ENCODE measurements at places on chromosomes 2 and 18.

GRCh38 chr2:64202206-64202845, 58.1 kb upstream of the PELI1 start:
- H3K4me3 ChIP-seq = no peak overlapping the region
- no peaks in the 10 kb centered on the region for H3K27me3 ChIP-seq
- no peak overlapping the region for H3K27ac ChIP-seq
- DNase-seq = no peak
- H3K4me1 ChIP-seq = peaks cover 31% of the 10 kb centered on the region

GRCh38 chr2:36594849-36595248, 3.1 kb downstream of the FEZ2 start:
- H3K27ac ChIP-seq = no peak overlapping the region
- H3K27me3 ChIP-seq = no peaks in the 10 kb centered on the region
- H3K4me1 ChIP-seq = peaks cover 59% of the 10 kb centered on the region
- peaks cover 25% of the 10 kb centered on the region for H3K36me3 ChIP-seq
- DNase-seq = no peak

DNA sequence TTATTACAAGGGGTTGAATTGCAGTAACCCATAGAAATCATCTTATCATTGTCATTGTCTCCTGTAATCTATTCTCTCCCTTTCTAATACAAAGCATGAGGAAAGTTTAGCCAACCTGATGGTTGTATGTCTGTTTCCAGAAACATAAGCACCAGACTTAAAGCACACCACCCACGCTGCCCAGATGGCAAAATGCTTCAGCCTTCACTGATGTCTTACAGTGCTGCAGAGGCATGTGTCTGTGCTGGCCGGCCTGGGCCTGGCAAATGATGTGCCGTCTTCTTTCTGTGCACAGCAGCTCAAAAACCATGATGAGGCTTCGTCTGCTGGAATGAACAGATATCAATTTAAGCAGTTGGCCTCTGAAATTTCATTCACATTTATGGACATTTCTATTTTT, 443.0 kb upstream of the RGPD4 start:
- H3K27ac ChIP-seq = no peak overlapping the region
- DNase-seq = no peak
- H3K27me3 ChIP-seq = no peaks in the 10 kb centered on the region
- no peaks in the 10 kb centered on the region for H3K4me1 ChIP-seq
- H3K4me3 ChIP-seq = no peak overlapping the region

- peak overlapping the region; percentile 67 for H3K4me3 ChIP-seq
- peaks cover 47% of the 10 kb centered on the region for H3K4me1 ChIP-seq
- H3K27me3 ChIP-seq = peaks cover 69% of the 10 kb centered on the region
- no peak for DNase-seq
- peak overlapping the region; percentile 94 for H3K27ac ChIP-seq
Measured at GRCh38 chr2:118853651-118854291, 6.3 kb upstream of the EN1 start.

DNA sequence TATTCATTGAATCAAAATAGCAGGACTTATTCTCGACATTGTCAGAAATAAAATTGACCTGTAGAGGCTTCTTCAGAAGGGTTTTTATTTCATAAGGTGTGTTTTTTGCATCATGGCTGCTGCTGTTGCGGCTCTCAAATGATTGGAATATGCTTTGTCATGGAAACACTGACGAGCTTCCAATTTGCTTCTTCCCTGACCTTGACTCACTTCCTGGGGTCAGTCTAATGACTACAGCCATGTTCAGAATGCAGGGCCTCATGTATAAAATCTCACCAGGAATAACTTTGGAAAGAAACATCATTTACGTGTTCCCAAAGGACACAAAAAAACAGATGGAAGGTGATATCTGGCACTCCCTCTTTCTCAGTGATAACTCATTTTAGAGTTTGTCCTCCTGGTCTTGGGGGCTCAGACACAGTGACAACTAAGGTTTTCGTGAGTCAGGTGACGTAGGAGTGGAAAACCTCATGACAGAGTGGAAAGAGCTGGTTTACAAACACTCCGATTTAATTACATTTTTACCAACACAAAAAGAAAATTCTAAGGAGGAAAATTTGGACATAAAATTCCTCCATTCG, 467.0 kb upstream of the RAB12 start:
- H3K36me3 ChIP-seq = no peaks in the 10 kb centered on the region
- H3K27me3 ChIP-seq = peaks cover 1% of the 10 kb centered on the region
- H3K27ac ChIP-seq = no peak overlapping the region
- DNase-seq = no peak
- no peaks in the 10 kb centered on the region for H3K4me1 ChIP-seq

DNA sequence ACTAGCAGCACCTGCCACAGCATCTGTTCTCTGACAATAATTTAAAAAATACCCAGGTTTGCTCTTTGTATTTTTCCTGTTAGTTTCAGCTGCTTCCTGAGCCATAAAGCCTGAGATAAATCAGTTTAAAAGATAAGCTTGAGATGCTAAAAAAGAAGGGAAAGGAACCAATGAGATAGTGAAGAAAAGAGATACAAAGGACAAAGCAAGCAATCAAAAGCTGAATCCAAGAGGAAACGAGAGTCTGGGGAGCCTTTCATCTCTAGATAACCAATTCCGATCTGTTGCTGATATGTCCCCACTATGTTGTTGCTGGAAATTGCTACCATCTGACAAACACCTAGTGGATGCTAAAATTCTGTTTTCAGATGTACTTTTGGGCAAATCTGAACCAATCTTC, 201.4 kb downstream of the RBM43 start:
- no peak overlapping the region for H3K4me3 ChIP-seq
- DNase-seq = no peak
- H3K36me3 ChIP-seq = no peaks in the 10 kb centered on the region
- peaks cover 5% of the 10 kb centered on the region for H3K27me3 ChIP-seq
- no peaks in the 10 kb centered on the region for H3K4me1 ChIP-seq

DNA sequence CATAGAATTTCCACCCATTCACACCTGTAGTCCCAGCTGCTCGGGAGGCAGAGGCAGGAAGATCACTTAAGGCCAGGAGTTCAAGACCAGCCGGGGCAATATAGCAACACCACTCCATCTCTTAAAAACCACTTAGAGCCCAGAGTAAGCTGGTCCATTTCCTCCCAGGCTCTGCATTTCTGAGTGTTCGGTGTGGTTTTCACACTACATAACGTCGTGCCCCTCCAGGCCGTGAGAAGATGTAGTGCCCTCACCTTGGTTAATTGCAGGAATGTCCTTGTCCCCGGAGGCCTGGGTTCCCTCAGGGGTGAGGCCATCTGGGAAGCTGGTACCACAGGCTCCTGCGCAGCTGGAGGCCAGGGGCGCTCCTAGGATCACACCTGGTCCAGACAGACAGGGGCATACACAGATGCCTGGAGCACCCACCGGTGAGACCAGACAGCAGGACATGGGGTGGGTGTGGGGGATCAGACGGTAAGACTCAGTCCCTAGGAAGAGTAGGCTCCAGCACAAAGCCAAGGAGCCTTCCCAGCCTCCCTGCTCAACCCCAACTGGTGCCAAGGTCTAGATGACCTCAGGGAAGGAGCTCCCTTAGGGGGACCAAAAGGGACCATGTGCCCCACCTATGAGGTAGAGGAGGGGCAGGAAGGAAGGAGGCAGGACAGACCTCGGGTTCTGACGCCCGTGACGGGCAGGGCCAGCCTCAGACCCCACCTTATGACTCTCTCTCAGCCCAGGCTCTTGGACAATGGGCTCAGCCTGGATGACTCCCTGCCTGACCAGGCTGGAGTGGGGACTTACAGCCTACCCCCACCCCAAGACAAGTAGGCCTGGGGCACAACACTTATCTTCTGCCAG, 752 bp downstream of the ASTL start:
- no peak for DNase-seq
- H3K27ac ChIP-seq = peak overlapping the region; percentile 42
- no peaks in the 10 kb centered on the region for H3K27me3 ChIP-seq
- peaks cover 16% of the 10 kb centered on the region for H3K36me3 ChIP-seq
- peaks cover 39% of the 10 kb centered on the region for H3K4me1 ChIP-seq
- no peak overlapping the region for H3K4me3 ChIP-seq

DNA sequence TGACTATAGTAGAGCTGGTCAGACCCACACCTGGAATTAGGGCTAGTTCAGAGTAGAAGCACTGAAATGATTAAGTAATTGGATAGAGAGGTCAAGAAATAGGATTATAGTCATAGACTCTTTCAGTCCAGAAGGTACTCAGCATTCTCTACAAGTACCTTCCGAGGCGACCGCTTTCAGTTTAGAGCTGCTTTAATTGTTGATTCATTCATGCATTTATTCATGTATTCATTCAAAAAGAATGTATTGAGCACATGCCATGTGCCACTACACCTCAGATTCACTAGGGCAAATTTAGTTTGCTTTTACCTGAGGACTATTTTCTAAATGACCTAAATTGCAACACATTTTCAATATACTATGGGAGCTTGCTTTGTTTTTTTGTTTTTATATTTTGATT, 48.7 kb downstream of the CRIM1 start:
- DNase-seq = no peak
- no peak overlapping the region for H3K4me3 ChIP-seq
- H3K36me3 ChIP-seq = no peaks in the 10 kb centered on the region

DNA sequence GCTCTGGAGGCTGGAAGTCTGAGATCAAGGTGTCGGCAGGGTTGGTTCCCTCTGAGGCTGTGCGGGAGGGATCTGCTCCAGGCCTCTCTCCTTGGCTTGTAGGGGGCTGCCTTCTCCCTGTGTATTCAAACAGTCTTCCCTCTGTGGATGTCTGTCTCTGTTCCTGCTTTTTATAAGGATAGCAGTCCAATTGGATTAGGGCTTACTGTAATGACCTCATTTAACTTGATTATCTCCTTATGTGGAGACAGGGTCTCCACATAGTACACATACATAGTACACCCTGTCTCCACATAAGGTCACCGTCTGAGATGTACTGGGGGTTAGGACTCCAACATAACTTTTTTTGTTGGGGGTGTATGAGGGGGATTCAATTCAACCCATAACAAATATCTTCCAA, 30.5 kb downstream of the TCF7L1 start:
- H3K4me3 ChIP-seq = no peak overlapping the region
- H3K27me3 ChIP-seq = peaks cover 15% of the 10 kb centered on the region
- no peak for DNase-seq
- H3K4me1 ChIP-seq = no peaks in the 10 kb centered on the region
- no peaks in the 10 kb centered on the region for H3K36me3 ChIP-seq

GRCh38 chr2:223121283-223121682, 69.3 kb downstream of the KCNE4 start:
- no peaks in the 10 kb centered on the region for H3K27me3 ChIP-seq
- no peak overlapping the region for H3K4me3 ChIP-seq
- H3K36me3 ChIP-seq = no peaks in the 10 kb centered on the region

DNA sequence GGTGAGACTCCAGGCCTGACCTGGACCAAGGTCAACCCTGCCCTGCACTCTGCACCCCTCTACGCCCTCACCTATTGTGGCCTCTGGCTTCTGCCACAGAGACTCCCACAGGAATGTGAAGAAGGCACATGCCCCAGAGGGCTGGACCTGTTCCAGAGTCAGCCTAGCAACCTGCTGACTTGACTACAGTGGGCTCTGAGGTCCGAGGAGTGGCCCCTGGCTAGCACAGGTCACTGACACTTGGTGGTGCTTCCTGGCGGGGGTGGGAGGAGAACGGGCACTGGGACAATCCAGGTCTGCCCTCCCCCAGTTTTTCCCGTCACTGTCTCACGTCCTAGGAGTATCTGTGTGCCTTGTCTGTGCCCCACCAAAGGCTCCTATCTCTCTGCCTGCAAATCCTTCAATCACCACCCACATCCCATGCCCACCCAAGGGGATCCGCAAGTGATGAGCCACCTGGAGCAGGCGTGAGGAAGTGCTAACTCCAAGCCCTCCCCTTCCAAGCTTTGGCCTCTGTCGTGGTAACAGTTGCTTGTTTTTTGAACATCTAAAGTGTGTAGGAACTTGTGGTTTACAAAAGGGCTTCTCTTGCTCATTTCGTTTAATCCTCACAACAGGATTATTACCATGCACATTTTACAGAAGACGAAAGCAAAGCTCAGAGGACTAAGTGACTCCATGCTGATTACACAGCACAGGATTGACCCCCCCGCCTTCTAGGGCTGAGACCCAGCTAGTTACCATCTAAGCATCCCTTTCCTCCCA, 86.2 kb downstream of the MCFD2 start:
- no peak for DNase-seq
- H3K27me3 ChIP-seq = peaks cover 7% of the 10 kb centered on the region
- H3K36me3 ChIP-seq = peaks cover 3% of the 10 kb centered on the region
- H3K27ac ChIP-seq = no peak overlapping the region
- H3K4me1 ChIP-seq = peaks cover 12% of the 10 kb centered on the region

- no peak overlapping the region for H3K27ac ChIP-seq
- H3K27me3 ChIP-seq = peaks cover 3% of the 10 kb centered on the region
- no peak for DNase-seq
- H3K4me3 ChIP-seq = no peak overlapping the region
- no peaks in the 10 kb centered on the region for H3K36me3 ChIP-seq
Measured at GRCh38 chr2:39981883-39982311, 202.8 kb upstream of the THUMPD2 start.

- no peaks in the 10 kb centered on the region for H3K36me3 ChIP-seq
- H3K4me1 ChIP-seq = peaks cover 6% of the 10 kb centered on the region
- no peak overlapping the region for H3K4me3 ChIP-seq
- H3K27me3 ChIP-seq = peaks cover 43% of the 10 kb centered on the region
- H3K27ac ChIP-seq = no peak overlapping the region
Measured at GRCh38 chr2:216665242-216665641, 30.1 kb downstream of the IGFBP5 start.

GRCh38 chr2:44777537-44777936, 164.0 kb upstream of the SIX3 start:
- DNase-seq = no peak
- H3K4me1 ChIP-seq = peaks cover 23% of the 10 kb centered on the region
- no peaks in the 10 kb centered on the region for H3K27me3 ChIP-seq
- peaks cover 15% of the 10 kb centered on the region for H3K36me3 ChIP-seq

DNA sequence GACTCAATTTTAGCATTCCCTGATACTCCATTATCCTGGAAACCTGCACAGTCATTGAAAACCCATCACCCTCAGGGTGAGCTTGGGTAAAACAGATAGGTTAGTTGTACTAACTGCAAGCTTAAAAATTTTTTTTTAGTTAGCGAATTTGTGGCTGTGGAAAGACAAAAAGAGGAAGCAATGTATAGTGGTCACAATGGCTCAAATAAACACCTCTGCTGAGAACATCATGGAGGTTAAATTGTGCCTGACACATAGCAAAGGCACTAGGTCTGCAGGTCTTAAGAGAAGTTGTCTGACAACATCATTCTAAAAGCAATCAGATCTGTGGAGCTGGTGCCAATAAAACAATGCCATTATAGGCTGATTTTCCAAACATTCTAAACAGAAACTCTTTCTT, 84.4 kb upstream of the CAVIN2 start:
- peaks cover 2% of the 10 kb centered on the region for H3K4me1 ChIP-seq
- no peak overlapping the region for H3K4me3 ChIP-seq
